Activated CD4-positive, alpha-beta T cell treated with anti-CD3 and anti-CD28 coated beads, Interleukin-2, amount 50 U/mL, for 1 hour (primary cell): ENCODE measurements at places on chromosomes 5 and 9.

DNA sequence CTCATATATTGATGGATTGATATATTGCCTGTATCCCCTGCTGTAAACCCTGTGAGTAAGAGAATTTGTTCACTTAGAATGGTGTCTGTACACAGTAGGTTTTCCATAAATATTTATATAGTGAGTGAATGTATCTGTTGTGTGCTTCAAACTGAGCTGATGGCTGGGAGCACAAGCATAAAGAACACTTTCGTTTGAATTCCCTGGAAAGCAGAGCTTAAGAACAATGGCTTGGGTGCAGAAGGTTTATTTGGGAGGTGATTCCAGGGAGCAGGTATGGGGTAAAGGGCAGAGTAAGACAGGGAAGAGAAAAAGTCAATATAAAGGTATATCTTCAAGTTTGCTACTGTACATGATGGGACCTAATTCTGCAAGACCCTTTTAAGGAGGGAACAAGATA is 190.9 kb upstream of the TRIM32 start:
- no peak for DNase-seq

- no peak for DNase-seq
Measured at GRCh38 chr5:55897905-55898304, 46.7 kb downstream of the IL31RA start.

DNA sequence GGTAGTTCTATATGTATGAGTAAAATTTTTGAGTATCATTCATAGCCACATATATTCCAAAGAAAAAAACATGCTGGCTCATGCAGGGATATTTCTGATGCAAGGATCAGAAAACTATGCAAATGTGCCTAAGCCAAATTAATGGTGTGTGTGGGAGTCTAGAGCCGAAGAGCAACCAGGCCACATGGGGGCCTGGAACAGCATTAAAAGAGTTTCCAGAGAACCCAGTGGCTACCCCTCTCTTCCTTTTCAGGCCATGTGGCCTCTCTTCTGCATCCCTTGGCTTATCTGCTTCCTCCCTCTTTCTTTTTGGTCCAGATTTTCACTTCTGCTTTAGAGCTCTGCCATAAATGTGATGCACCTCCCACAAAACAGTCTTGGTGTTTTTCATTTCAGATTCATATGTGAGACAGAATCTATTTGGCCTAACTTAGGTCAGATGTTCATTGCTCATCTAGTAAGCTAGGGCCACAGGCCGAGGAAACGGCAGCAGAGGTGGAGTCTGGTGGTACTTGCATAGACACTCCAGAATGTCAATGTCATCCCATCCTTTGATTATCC is 300.0 kb downstream of the SH3GL2 start:
- no peak for DNase-seq

GRCh38 chr5:124393584-124394379 is 352.7 kb downstream of the ZNF608 start:
- DNase-seq = no peak

GRCh38 chr9:129627556-129628440 is 1.8 kb downstream of the NTMT1 start:
- DNase-seq = no peak

DNA sequence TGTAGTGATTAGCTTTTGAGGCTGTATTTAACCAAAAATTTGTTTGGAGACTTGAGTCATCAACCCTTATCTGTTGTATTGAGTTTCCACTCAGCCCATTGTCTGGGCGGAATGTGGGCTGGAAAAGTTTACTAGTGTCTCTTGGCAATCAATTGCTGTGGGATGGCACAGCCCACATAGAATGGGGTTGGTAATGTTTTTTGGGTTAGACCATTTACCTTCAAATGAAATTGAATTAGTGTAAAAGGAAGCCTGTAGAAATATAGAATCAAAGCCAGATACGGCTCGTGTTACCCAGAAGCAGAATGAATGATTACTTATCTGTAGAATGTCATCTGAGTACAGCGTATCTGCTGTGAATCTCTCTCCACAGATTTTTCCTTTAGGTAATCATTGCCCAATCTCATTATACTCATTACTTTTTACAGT is 142.9 kb downstream of the AOPEP start:
- DNase-seq = no peak

DNA sequence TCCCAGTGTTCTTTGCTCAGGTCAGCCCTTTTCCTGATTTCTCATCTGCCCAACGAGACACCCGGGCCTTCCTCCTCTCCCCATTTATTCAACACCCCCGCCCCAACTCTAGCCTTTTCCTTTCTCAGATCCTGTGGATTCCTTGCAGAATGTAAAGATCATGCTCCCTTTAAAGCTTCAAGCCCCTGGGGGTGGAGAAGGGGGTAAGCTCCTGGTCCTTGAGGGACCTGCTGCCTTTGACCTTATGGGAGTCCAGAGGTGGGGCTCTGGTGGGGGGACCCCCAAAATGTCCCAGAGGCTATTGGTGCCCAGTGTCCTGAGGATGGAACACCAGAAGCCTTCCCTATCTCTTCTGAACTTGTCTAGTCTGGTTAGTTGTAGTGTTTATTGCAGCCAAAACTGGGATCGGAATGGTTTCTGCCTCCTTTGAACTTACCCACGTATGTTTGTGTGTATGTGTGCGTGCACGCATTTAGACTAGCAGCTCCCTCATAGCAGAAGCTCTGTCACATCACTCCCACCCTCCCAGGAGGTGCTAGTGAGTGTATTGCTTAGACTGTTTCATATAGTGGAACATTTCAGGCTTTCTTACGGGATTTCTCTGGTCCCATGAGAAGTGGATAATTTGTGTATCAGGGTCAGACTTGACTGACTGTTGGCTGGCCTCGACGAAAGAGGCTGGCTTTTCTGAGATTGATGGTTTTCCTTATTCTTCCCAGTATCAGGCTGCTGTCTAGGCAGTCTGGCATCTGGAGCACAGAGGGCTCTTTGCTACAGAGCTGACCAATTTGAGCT is 1.1 kb downstream of the GALNT10 start:
- no peak for DNase-seq

DNA sequence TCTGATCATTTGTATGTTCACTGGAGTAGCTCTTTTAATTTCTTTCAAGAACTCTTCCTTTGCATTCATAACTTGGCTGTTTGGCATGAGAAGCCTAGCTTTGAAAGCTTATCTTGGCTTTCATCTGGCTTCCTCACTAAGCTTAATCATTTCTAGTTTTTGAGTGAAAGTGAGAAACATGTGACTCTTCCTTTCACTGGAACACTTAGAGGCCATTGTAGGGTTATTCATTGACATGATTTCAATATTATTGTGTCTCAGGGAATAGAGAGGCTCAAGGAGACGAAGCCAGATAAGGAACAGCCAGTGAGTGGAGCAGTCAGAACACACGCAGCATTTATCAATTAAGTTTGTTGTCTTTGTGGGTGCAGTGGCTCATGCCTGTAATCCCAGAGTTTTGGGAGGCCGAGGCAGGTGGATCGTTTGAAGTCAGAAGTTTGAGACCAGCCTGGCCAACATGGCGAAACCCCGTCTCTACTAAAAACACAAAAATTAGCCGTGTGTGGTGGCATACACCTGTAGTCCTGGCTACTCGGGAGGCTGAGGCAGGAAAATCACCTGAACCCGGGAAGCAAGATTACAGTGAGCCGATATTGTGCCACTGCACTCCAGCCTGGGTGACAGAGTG is 98.3 kb downstream of the UGCG start:
- no peak for DNase-seq

DNA sequence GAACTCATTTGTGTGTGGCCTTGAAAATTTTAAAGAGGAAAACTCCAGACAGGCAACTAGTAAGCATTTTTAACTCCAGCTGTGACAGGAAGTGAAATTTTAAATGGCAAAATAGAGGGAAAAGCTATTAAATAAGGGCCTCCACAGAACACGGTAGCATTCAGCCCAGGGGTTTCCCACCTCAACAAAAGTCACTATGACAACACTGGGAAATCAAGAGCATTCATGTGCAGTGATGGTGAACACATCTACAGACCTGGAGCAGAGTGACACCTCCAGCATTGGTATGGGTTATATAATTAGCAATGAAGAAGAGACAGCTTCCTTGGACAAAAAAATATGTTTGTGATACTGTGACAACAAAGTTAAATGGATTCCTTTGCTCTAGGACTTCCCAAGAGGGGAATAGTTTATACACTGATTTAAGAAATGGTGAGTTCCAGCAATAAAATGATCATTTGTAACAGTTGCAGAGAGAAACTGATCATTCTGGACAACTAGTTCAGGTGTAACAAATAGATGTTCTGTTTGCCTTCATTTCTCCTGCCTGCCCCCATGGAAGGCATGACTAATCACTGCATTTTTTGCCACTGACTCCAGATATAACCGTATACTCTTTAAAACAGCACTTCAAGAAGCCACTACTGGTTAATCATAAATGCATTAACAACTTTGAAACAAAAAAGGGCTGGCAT is 93.3 kb upstream of the SLC44A1 start:
- no peak for DNase-seq

DNA sequence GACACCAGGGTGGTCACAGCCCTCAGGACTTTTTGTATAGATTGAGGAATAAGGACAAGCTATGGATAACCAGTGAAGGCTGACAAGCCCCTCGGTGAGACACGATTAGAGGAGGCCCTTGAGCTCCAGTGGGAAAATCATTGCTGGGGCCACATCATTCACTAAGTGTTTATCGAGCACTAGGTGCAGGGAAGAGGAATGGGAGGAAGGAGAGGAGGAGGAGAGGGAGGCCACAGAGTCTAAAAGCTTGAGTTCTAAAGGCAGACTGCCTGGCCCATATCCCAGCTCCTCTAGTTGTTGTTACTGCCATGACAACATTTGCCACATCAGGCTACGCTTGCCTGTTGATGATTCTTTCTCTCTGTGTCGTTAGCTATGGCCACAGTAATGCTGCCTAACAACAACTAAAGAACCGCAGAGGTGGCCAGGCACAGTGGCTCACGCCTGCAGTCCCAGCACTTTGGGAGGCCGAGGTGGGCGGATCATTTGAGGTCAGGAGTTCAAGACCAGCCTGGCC is 37.6 kb downstream of the NKX2-5 start:
- DNase-seq = no peak

DNA sequence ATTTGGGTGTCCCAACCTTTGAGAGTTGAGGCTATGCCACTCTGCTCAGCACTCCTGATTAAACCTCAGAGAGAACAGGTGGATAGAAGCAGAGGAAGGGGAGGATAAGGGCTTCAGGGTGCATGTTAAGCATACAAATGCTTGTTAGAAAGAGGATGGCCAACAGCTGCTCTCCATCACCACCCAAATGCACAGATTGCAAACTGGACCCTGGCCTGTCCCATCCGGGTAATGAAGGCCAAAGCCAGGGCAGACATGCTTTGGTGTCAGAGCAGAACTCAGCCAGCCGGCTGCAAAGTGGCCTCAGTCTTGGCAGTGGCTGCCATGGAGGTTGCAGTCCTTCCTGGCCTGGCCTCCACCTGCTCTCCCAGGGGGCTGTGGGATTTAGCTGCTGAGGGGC is 84.3 kb downstream of the SIL1 start:
- no peak for DNase-seq

DNA sequence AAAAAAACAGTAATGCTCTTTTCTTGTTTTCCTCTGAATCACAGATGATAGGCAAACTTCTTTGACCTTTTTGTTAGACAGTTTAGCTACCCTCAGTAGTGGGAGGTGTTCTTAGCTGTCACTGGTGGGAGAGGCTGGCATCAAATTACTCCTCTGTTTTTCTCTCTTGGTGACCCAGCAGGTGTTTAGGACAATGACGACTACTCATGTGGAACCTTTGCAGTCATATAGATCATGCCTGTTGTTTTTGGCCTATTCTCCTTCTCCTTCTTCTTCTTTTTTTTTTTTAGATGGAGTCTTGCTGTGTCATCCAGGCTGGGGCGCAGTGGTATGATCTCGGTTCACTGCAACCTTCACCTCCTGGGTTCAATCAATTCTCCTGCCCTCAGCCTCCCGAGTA is 15.4 kb upstream of the NPR2 start:
- DNase-seq = no peak

DNA sequence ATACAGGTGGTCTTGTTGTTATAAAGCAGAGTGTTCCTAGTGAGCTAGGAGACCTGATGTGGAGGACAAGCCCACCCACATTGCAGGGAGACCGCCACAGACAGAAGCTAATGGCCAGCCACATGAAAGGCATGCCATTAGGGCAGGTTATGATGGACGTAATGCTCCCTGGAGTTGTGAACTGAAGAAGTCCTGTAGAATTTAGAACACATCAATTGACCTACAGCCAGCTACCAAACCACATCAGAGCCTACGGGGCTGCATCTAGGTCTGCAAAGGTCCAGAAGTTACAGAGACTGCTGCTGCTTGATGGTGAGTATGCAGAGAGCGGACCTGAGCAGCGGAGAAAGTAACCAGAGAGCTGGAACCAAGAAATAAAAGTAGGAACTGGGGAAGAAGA is 116.6 kb downstream of the LPAR1 start:
- no peak for DNase-seq

- DNase-seq = no peak
Measured at GRCh38 chr5:97553604-97554452, 370.8 kb upstream of the RIOK2 start.

- DNase-seq = no peak
Measured at GRCh38 chr5:92580814-92581213, 1000.2 kb downstream of the NR2F1-AS1 start.

DNA sequence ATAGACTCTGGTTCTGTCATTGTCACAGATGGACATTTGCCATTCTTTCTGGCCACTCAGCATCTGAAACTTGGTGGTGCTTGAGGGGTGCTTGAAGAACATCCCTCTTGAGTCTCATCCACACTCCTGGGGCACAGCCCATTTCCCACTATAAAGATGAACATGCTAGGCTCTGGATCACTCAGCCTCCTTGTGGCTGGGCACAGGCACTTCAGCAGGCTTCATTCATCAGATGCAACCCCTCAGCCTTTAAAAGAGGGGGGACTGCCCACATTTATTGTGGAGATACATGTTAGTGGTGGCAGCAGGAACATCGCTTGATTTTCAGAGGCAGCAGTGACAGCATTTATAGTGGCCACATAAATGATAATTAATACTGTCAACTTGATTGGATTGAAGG is 124.7 kb upstream of the NIPBL start:
- DNase-seq = no peak

DNA sequence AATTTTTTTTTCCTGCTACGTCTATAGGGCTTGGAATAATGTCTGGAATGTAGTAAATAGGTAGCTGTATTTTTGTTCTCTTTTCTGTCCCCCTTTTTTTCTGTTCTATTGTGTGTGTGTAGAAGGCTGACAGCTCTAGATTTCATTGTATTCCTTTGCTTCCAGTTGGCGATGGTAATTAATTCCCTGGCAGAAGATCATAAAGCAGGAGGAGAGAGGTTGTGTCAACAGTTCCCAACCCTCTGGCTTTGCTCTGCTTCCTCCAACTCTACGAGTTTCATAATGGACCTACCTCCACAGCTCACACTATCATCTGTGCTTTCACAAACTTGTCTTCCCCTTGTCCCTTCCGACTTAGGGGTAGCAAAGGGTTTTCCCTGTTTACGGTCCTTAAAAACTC is 117.9 kb upstream of the CDH18 start:
- no peak for DNase-seq

GRCh38 chr9:74951725-74952151 is 974 bp downstream of the C9orf40 start:
- peak; percentile 28 for DNase-seq
